ENCODE measurements at places on chromosomes 4 and X.

DNA sequence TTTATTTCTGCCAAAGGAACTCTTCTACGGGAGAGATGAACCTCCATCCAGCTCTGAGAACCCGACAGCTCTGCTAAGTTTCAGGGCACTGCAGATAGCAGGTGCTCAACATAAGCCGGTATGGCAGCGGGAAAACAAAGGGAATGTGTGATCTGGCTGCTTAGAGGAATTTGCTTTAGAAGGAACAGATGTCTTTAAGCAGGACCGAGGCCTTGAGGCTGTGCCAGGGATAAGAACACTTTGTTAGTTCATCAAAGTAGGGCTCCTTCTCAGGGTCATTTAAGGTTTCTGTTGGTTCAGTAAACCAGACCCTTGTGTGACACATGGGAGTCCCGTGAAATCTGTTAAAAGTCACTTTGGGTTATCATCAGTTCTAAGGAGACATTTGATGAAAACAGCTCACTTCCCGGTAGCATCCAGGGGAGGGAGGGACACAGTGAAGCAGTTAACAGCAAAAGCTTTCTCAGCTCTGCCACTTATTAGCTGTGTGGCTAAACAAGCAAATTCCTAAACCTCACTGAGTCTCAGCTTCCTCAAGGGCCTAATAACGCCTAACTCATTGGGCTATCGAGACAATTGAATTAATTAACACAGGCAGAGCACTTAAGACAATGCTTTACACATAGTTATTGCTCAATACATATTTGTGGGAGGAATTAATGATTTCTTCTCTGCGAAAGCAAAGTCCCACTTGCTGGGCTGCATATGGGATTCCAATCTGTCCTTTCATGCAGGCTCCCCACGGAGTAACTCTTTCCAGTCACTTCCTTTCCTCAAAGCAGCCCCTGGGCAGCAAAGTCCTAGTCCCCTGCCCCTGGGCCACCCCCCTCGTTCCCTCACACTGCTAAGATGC is 2.9 kb upstream of the FTSJ1 start:
- no peak for DNase-seq

- DNase-seq: no peak
These were observed 46.7 kb downstream of the PTCHD1 start for GRCh38 chrX:23381099-23382087.

- DNase-seq: no peak
These were observed 94.8 kb downstream of the KDR start for GRCh38 chr4:55030589-55030988.

DNA sequence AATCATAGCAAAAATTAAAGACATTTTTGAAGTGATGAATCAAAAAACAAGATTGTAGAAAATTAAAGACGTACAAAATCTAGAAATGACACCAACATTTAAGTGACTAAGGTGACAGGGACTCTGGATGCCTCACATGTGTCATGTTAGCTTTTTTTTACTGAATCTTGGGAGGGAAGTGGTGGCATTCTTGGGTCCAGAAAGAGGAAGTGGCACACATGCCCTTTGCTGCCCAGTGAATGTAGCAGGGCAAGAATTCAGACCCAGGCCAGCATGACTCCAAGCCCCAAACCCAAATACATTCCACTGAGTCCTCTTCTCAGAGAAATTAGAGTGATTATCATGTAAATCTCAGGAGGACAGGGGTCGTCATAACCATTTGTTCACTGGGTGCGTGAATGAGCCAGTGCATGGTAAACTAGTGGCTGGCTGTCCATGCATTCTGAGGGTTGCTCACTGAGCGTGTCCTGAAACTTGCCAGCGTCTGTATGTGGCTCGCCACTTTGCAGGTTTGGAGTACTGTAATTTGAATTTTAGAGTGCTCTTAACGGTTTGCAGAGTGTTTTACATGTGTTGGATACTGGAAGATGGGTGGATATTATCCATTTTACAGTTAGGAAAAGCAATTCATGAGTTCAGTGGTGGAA is 55.4 kb upstream of the TBC1D14 start:
- no peak for DNase-seq

Measured in GM03348 (cell line).